CD4-positive, CD25-positive, alpha-beta regulatory T cell (primary cell): ENCODE measurements at places on chromosomes 16 and 17.

DNA sequence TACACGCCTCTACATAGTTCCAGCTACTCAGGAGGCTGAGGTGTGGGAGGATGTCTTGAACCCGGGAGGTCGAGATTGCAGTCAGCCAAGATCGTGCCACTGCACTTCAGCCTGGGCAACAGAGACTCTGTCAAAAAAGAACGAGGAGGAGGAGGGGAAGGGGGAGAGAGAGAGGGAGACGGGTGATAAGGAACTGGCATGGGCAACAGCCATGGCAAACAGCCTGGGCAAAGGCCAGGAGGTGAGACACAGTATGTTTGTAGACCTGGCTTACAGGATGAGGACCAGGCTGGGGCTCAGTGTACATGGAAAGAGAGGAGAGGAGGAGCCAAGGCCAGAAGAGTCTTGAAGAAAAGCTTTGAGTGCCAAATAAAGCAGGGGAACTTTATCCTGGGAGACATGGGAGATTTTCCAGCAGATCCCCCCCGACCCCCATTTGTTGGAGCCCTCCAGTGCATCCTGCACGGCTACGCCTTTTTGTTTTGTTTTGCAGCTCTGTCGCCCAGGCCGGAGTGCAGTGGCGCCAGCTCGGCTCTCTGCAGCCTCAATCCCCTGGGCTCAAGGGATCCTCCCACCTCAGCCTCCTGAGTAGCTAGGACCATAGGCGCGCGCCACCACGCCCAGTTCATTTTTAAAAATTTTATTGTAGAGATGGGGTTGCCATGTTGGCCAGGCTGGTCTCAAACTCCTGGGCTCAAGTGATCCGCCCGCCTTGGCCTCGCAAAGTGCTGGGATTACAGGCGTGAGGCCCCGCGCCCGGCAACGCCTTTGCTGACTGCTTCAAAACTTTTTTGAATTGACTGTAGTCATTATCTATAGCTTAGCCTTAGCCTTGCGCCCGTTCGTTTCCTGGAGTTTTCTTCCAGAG is 1.3 kb upstream of the ALKBH5 start:
- DNase-seq: no peak
- peaks cover 39% of the 10 kb centered on the region for H3K4me1 ChIP-seq
- H3K27me3 ChIP-seq: no peaks in the 10 kb centered on the region
- H3K27ac ChIP-seq: peak overlapping the region; percentile 96
- H3K36me3 ChIP-seq: peaks cover 5% of the 10 kb centered on the region

DNA sequence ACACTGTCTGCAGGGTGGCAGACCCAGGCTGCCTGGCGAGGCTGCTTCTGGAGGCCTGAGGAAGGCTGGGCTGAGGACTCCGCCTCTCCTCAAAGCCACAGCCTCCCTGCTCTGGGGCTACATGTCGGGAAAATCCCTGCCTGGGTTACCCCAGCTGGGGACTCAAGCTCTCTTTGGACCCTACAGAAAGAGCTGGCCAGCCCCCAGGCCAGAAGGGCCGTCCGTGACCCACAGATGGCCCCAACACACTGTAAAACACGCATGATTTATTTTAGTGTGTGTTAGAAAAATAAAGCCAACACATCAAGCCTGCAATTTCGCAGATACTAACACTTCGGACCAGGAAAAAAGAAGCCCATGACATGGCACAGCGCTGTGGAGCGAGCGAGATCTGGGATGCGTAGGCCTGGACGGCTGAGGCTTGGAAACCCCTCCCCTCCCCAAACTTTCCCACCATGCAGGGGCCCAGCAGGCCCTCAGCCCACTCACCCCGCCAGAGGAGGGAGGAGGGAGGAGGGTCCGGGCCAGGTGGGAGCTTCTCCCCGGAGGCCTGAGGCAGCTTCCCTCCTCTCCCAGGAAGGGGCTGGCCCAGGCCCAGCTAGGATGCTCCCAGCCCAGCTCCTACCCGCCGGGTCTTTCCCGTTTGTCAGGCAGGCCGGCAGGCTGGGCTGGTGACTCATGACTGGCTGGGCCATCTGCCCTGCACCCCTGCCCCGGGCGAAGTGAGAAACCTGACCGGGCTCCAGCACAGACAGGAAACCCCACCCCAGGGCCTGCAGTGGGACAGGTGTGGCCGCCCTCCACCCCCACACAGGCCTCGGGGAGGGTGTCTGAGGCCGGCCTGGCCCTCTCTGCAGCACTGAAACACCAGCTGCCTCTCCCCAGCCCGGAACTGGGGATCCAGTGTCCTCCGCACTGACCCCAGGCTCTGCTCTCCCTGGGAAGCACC is 34.1 kb upstream of the SLC38A10 start:
- H3K4me3 ChIP-seq: no peak overlapping the region
- H3K36me3 ChIP-seq: no peaks in the 10 kb centered on the region
- DNase-seq: no peak
- H3K27ac ChIP-seq: no peak overlapping the region

- DNase-seq: no peak
- no peak overlapping the region for H3K4me3 ChIP-seq
- no peaks in the 10 kb centered on the region for H3K36me3 ChIP-seq
- H3K27me3 ChIP-seq: peaks cover 4% of the 10 kb centered on the region
- no peak overlapping the region for H3K27ac ChIP-seq
- H3K4me1 ChIP-seq: no peaks in the 10 kb centered on the region
These were observed 21.3 kb downstream of the CHD9NB start for GRCh38 chr16:53031323-53031942.

DNA sequence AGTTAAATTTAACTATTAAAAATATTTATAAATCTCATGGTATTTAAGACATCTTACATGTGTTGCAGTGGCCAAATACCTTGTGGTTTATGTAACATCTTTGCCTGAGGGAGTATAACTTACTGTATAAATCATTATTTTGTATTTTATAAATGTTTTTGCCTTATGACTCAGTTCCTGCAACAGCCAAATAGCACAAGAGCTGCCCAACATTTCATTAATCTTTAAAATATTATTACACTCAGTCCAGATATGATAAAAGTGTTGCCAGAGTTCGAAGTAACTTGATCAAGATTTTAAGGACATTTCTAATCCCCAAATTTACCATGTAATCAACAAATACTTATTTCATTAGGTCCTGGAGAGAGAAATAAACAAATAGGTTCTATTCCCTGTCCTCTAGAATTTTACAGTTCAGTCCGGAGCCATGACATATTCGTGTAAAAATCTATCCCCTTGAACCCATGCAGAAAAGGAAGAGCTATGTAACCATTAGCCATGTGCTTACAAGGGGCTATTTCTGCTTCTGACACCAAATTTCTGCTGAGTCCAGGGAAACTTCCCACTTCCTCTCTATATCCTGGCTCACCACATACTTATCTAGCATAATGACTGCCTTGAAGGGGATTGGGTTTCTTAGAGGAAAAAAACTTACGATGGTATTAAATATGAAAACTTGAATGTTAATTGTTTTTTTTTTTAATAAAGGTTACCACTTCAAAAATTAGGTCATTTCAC is 44.0 kb downstream of the IRX6 start:
- no peaks in the 10 kb centered on the region for H3K4me1 ChIP-seq
- no peak for DNase-seq
- H3K27me3 ChIP-seq: peaks cover 24% of the 10 kb centered on the region
- H3K4me3 ChIP-seq: no peak overlapping the region
- H3K27ac ChIP-seq: no peak overlapping the region
- H3K36me3 ChIP-seq: no peaks in the 10 kb centered on the region

DNA sequence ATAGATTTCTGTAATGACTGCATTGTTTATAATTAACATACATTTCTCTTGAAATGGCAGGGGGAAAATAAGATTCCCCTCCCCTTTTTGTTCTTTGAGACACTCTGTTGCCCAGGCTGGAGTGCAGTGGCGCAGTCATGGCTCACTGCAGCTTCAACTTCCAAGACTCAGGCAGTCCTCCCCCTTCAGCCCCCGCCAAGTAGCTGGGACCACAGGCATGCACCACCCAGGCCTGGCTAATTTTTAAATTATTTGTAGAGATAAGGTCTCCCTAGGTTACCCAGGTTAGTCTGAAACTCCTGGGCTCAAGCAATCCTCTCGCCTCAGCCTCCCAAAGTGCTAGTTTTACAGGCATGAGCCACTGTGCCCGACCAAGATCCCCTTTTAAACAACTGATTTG is 67.7 kb downstream of the KATNIP start:
- no peak overlapping the region for H3K27ac ChIP-seq
- H3K27me3 ChIP-seq: no peaks in the 10 kb centered on the region
- no peaks in the 10 kb centered on the region for H3K4me1 ChIP-seq
- DNase-seq: no peak
- no peak overlapping the region for H3K4me3 ChIP-seq
- H3K36me3 ChIP-seq: no peaks in the 10 kb centered on the region
